Stimulated activated CD4-positive, alpha-beta T cell treated with anti-CD3 and anti-CD28 coated beads, Interleukin-4, amount 100 ng/mL, for 48 hours (primary cell): ENCODE measurements at places on chromosomes 5 and 9.

DNA sequence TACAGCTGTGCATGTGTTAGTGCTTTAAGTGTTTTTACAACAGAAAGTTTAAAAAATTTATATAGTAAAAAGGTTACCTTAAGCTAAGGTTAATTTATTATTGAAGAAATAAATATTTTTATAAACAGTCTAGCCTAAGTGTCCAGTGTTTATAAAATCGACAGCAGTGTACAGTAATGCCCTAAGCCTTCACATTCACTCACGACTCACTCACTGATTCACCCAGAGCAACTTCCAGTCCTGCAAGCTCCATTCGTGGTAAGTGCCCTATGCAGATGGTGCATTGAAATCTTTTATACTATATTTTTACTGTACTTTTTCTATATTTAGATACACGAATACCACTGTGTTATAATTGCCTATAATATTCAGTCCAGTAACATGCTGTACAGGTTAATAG lies 159.1 kb downstream of the ROR2 start:
- DNase-seq = no peak

DNA sequence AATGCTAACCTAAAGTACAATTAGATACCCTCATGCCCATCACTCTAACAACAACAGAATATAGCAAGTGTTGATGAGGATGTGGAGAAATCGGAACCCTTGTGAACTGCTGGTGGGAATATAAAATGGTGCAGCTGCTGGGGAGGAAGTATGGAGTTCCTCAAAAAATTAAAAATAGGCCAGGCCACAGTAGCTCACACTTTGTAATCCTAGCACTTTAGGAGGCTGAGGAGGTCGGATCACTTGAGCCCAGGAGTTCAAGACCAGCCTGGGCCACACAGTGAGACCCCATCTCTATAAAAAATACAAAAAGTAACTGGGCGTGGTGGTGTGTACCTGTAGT lies 18.0 kb upstream of the MRNIP start:
- DNase-seq = no peak

- no peak for DNase-seq
These were observed 1053.9 kb downstream of the PTPRD start for GRCh38 chr9:9558907-9559306.

- no peak for DNase-seq
These were observed 56.1 kb downstream of the PTCH1 start for GRCh38 chr9:95460518-95461164.

DNA sequence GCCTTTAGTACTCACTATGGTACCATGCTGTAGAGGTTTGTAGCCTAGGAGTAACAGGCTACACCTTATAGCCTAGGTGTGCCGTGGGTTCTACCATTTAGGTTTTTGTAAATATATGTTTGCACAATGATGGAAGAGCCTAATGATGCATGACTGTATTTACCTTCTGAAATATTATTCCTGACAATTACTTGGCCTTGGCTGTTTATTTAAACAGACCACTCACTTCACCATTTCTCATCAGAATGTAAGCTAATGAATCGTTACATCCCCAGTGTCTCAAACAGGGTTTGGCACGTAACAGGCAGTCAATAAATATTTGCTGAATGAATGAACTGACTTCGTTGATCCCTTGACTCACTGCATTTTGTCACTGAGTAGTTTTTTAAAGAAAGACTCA lies 93.1 kb downstream of the MED27 start:
- DNase-seq = no peak

GRCh38 chr9:18906656-18907395 lies 126.2 kb downstream of the SAXO1 start:
- DNase-seq = no peak

DNA sequence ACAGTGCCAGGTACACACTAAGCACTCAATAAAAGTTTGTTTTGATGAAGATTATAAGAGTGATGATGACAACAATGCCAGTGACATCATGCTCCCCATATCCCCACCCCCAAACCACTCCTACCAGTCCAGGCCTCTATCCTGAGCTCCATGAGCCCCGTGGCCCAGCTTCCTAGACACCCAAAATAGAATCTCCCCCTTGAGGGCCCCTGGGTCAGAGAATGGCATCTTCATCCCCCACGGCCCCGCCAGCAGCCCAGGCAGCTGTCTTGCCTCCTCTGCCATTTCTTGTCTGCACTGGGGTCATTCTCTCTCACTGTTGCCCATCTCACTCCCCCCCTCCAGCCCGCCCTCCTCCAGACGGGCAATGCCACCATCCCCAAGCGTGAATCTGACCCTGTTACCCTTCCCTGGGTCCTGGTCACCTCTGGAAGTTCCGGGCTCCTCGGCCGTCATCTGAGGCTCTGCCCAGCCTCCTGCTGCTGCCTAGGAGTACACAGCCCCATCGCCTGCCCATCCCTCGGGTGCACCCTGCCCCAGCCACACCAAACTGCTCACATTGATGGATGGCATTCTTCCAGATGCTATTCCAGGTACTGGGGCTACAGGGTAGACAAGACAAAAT lies 76.8 kb upstream of the LMX1B start:
- DNase-seq = no peak

DNA sequence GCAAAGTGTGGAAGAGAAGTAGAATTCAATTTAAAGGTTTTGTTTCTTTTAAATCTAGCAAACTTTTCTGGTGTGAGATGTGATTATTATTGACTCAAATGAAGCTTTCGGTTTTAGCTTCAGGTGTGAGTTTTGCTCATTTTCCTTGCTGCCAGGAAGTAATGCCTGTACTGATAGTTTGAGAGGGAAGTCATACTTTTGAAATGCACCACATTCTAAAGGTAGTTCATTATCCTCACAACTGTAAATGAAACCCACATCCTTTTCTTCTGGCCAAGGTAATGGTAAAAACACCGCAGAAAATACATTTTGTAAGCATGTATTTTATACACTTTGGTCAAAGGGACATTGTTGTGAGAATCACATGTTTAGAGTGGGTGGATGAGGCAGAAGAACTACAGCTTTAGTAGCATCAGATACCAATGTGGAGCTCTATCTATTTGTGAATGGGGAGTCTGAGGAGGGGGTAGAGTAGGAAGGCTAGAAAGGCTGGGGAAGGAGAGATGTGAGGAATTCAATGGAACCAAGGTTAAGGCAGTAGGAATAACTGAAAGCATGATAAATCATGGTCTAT lies 167.0 kb upstream of the CDKN2B start:
- no peak for DNase-seq

GRCh38 chr9:133394687-133395271 lies 18.6 kb downstream of the STKLD1 start:
- no peak for DNase-seq

DNA sequence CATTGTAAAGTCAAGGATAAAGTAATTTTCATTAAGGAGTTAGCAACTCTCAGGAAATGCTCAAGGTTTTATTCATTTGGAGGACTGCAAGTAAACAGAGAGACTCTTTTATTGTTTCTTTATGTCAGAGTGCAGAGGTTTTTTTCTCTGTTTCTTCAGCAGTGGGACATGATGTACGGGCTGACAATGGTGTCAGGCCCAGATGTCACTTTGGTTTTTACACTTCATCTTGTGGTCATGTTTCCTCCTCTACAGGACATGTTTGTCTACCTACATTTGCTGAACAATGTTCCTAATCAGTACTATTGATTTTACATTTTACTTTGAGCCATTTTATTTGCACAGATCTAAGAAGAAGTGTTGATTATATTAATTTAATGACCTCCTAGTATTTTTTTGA lies 72.8 kb upstream of the PARP8 start:
- no peak for DNase-seq

GRCh38 chr5:104023739-104024138 lies 461.1 kb upstream of the NUDT12 start:
- no peak for DNase-seq

- no peak for DNase-seq
These were observed 78.1 kb downstream of the SNCAIP start for GRCh38 chr5:122390154-122390553.

GRCh38 chr5:5290674-5291334 lies 131.7 kb upstream of the ICE1 start:
- DNase-seq = no peak

DNA sequence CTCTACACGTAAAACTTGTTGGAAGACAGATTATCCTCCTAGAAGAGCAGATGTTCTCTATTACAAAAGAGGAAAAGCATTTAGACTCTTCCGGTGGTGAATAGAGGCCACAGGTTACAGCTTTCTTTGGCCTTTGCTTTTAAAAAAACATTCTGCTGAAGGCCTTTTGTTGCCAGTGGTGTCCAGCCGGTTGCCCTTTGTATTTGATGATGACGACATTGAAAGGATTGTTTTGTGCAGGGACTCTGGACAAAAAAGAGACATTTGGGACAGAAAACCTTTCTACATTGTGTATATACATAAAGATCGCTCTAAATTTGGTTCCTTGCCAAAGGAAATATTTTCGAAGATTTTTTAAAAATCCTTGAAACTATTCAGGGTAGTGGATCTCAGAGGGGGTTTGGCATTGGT lies 180.3 kb downstream of the C9orf152 start:
- DNase-seq = no peak

DNA sequence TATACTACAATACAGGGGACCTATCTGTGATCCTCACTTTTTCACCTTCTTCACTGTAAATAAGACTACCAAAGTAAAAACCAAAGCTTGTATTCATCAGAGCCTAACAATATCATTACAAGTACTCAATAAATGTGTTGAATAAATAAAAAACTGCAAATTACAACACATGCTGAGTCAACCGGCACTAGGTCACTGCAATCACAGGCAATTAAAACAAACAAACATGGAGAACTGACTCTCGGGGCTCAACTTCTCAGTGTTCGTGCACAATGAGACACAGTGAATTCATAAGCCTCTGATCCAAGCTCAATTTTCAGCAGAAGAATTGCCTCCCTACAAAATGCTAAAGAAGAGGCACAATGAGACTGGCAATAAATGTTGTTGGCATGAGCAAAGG lies 69.2 kb downstream of the CDK5RAP2 start:
- DNase-seq = no peak

DNA sequence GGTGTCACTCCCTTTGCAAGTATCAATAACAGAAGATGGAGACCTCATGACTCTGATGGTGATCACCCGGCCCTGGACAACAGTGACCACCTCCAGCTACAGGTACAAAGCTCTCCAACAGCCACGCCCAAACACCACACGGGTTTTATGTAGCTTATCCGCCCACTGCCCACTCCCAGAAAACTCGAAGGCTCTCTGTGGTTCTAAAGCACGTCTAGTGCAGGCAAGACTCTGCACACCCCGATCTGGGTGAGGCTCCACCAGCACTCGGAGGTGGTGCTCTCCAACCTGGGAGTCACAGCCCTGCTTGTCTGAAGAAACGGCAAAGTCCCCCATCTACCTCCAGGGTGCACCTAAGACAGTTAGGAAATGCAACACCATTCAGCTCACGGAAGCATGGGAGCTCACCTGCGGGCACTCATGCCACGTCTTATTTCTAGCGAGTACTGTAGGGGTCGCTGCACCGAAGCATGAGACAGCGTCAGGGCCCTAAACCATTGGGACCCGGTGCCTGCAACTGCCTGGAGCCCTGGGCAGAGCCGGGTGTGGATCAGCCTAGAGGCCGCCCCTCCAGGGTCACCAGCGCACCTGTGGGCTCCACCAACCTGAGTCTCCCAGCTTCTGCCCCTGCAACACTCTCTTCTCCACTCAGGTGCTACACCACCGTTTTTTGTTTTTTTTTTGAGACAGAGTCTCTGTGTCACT lies 58.1 kb upstream of the ZNF354A start:
- DNase-seq = no peak

DNA sequence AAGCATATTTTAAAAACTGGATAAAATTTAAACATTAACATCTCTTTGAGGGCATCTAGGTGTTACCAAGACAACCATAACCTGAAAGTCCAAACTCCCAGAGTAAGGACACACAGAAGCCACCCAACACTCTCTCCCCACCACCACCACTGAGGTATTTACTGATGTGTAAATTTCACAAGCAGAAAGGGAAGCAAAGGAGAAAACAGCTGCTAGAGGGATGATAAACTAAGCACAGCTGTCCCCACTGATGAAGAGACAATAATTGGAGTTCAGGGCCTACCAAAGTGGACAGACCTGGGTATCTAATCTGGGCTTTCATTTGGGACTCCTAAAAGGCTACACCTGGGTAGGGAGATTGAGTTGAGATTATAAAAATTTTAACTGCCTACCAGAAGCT lies 63.6 kb downstream of the FRMD3 start:
- DNase-seq = no peak

GRCh38 chr9:124710766-124711165 lies 60.3 kb downstream of the NR6A1 start:
- no peak for DNase-seq

- no peak for DNase-seq
These were observed 527.2 kb downstream of the KCTD16 start for GRCh38 chr5:144697847-144698262.

- DNase-seq = no peak
These were observed 1.3 kb downstream of the PPP2R2B start for GRCh38 chr5:146877178-146877681.

- DNase-seq = no peak
These were observed 2.4 kb downstream of the CKMT2 start for GRCh38 chr5:81235287-81236072.

DNA sequence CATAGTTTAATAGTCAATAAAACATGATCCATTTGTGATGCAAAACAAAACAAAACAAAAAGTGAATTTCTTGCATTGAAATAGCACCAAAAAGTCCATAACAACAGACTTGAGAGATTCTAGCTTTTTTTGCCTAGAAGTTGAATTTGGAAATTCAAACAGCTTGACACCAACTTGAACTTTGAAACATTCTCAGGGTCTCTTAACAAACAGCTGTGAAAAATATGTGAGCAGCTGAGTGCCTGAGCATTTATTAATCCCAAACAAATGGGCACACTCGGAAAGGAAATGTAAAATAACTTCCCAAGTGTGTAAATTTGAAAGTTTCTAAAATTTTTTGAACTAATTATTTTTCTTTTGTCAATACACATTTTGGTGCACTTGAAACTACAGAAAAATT lies 56.0 kb upstream of the HMHB1 start:
- no peak for DNase-seq

- DNase-seq = no peak
These were observed 158.7 kb downstream of the TMEM167A start for GRCh38 chr5:82918311-82919031.

DNA sequence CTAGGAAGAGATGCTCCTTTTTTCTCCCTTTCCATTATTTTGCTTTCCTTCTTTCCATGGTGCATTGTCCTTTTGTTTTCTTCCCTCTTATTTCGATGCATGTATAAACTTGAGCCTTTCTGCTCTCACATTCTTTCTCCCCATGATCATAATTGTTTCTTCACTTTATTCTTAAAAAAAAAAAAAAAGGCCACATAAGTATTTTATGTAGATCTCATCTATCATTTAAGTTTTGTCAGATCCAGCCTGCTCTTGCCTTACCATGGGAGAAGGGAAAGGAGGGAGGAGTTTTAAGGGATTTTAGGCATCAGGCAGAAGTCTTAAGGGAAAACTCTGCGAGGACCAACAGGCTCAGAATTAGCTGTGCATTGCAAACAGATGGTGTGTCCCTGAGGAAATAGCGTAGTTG lies 11.1 kb downstream of the TGFBR1 start:
- no peak for DNase-seq

DNA sequence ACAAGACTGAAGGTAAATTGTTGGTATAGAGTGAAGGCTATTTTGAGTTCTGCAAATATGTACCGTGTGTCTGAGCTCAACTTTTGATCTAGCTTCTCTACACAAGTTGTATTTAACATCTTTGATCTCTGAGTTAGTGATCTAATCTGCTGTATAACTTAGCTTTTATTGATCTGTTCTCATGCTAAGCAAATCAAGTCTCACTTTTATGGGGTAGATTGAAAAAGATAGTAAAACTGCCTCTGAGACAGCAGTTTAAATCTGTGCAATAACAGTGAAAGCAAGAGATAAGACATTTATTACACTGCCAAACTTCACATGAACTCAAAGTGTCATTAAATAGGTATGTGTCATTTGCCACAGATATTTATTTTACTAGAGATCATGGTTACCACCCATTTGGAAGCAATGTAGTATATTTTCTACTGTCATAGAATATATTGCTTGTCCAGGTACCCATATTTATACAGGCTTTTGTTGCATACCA lies 477.3 kb downstream of the ISL1 start:
- DNase-seq = no peak
